ENCODE measurements at places on chromosomes 6 and 20.

GRCh38 chr6:116266803-116267202 lies 12.9 kb downstream of the TSPYL1 start:
- DNase-seq, result no peak

- DNase-seq, result no peak
Measured at GRCh38 chr6:56424064-56424463, 176.7 kb upstream of the COL21A1 start.

DNA sequence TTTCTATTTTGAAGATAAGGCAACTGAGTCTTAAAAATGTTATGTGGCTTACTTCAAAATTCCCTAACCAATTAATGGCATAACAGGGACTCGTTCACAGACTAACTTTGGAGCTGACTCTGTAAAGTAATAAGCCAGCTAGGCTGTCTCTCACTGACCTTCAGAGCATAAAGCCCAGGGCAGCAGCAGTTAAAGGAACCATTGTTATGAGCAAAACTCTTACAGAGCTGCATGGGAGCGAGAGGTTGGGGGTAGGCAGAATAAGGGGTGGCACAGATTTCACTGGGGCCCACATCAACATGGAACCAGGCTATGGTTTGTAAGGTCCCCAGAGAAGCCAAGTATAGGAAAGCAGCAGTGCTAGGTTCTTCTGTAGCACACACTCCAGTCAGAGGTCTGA lies 637.8 kb downstream of the RFPL4B start:
- no peak for DNase-seq

DNA sequence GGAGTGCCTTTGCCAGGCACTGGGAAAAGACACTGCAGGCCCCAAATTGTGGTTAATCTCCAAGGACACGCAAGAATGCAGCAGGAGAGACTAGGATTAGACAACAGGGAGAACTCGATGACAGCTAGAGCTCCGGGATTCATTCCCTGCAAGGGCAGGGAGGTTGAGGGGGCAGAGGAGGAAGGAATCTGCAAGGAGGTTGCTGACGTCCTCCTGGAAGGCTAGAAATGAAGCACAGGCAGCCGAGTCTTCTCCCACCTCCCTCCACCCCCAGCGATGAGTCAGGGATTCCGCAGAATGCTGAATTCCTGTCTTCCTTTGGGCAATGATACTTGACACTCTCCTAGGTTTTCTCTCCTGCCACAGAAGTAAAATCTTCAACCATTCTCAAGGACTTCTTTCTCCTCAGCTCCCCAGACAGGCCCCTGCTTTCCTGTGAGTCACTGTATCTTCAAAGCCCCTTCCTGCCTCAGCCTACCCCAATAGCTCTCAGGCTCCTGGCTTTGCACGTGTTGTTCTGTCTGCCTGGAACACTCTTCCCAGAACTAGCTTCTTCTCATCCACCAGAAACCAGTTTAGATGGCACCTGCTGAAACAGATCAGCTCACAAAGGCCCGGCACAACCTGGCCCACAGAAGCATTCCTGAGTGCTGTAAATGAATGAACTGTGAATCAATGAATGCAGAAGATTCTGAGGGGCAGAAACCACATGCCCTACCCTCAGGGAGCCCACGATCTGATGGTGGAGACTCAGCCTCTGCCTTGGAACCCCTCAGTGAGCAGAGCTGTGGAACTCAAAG lies 85.6 kb downstream of the MRPL14 start:
- no peak for DNase-seq

DNA sequence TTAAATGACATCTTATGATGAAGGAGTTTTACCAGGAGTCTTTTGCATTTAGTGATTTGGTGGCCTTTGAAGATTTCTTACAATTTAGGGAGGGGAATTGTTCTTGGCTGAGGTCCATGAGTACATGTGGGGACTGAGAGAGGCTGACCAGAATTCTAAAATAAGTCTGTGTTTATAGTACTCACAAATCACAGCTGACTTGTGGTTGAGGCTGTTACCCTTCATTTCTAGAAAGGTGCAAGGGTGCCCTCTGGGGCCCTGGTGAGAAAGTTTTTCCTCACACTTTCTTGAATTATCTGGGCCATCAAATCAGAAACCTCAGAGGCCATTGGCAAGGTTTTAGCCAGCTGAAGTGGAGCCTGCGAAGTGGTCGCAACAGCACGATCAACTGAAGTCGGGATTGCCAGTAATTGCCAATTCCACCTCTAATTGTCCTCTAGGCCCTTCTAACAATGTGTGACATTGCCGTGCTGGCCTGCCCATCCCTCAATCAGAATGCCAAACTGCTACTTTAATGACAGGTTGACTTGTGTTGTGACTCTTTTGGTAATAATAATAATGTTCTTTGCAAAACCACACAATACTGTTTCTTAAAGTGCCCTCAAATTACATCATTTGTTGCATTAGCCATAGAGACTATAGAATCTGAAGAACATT lies 221.6 kb downstream of the OGFRL1 start:
- peak; percentile 11 for DNase-seq

DNA sequence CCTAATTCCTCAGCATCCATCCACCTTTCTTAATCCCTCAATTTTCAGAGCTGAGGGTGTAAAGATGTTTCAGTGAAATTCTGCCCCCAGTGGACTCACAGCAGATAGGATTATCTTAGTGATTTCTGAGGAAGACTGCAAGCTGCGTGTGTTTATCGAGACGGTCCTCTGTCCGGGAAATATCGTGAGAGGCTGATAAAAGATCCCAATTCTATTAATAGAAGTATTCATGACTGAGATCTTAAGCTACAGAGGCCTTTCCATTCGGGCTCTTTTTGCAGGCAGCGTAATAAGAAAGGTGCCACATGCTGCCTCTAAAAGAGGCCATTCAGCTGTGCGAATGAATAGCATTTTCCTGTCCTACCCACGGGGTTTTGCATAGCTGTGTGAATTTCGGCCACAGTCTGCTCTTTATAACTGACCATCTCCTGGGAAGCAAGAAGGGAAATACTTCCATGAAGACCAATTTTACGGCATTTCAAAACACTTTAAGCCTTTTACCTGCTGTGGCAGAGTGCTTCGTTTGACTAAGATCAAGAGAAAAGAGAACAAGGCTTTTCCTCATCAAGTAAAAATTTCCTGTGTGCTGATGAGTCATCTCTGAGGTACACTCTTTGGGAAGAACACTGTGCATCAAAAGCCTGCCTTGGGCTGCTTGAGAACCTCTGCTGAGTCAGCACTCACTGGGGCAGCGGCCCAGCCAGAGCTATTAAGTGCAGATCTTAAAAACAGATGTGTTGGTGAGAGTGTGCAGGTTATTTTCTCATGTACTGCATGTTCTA lies 208.8 kb downstream of the ARHGAP18 start:
- no peak for DNase-seq

GRCh38 chr6:34317882-34318498 lies 69.2 kb upstream of the SMIM29 start:
- no peak for DNase-seq

Data from anterior cingulate cortex (tissue), 58 donors.